CD4-positive, CD25-positive, alpha-beta regulatory T cell (primary cell): ENCODE measurements at places on chromosomes 11 and 22. TPM values are rescaled to one million over a fixed set of nuclear protein-coding genes. Genes with fewer than 3 reads are reported as not detected.

The OR51V1 gene
- not detected for total RNA-seq

The GGTLC3 gene
- total RNA-seq, result not detected

DNA sequence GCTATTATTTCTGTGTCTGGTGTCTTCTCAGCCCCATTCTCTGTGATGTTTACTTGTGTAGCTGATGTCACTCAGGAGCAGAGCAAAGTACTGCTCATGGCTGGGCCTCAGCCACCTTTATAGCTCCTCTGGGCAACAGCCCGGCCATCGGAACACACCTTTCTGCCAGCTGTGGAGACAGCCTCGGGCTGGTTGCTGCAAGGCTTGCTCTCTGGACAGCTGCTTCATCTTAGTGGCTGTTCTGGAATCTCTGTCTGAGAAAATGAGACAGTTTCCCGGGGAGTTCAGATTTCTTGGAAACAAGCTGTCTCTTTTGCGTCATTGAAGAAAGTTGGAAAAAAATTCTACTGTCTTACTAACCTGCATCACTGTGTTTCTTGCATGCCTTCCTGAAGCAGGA lies 20.0 kb downstream of the THY1 start:
- no peak for DNase-seq

- peak; percentile 56 for DNase-seq
Observed at GRCh38 chr22:45577746-45578523, 75.3 kb downstream of the FBLN1 start.

DNA sequence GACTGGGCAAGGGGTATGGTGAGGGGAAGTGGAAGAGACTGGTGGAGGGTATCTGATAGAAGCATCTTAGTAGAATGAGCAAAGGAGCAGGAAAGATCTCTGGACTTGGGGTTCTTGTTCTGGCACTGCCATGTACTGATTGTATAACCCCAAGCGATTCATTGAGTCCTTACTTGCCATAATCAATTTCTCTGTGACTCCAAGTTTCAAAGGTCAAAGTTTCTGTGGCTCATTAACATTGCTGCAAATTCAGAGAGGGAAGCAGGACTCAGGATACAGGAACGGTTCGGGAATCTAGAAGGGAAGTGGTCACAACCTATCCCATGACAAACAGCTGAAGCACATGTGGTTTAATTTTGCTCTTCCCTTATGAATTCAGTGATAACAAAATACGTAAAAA lies 309 bp downstream of the OR51I2 start:
- DNase-seq, result no peak

GRCh38 chr22:19865141-19865829 lies 10.6 kb upstream of the GNB1L start:
- DNase-seq, result no peak
